NCI-H146 (cell line): ENCODE measurements at places on chromosomes 11 and 22.

- peak; percentile 63 for DNase-seq
Observed at GRCh38 chr11:720642-721246, 14.7 kb downstream of the EPS8L2 start.

- DNase-seq: no peak
Observed at GRCh38 chr11:60743058-60743457, 13.6 kb upstream of the MS4A15 start.

GRCh38 chr22:23269441-23270211, 89.3 kb downstream of the BCR start:
- no peak for DNase-seq

GRCh38 chr22:44341431-44342346, 28.9 kb upstream of the SHISAL1 start:
- no peak for DNase-seq

GRCh38 chr22:48680601-48681000, 1147.1 kb downstream of the BRD1 start:
- no peak for DNase-seq

DNA sequence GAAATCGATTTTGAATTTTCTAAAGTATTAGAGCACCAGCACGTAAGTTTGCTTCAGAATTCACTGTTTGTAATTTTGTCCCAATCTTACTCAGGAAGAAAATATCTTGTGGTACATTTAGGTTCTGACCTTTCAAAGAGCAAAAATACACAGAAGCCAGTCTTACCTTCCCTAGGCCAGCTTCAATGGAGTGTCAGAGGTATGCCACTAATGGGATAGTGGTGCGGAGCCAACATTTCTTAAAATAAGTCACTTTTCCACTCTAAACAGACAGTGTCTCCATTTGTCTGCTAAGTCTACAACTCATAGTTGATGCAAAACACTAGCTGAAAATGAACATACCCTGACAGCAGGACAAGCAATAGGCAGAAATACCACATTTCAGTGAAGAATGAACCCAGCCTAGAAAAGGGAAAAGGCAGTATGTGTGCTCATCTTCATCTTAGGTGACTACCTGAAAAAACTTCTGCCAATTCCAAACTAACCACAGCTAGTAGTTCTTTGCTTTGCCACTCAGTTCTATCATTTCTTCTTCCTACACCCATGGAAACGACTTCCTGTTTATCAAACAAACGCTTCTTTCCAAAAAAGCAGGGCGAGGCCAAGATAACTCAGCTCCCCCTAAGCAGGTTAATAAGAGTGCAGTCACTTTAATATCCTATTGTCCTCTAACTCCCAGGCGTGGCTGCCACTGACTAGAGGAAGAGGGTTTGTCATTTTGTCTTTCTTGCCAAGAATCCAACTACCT, 94.0 kb upstream of the APOA1 start:
- DNase-seq: no peak

DNA sequence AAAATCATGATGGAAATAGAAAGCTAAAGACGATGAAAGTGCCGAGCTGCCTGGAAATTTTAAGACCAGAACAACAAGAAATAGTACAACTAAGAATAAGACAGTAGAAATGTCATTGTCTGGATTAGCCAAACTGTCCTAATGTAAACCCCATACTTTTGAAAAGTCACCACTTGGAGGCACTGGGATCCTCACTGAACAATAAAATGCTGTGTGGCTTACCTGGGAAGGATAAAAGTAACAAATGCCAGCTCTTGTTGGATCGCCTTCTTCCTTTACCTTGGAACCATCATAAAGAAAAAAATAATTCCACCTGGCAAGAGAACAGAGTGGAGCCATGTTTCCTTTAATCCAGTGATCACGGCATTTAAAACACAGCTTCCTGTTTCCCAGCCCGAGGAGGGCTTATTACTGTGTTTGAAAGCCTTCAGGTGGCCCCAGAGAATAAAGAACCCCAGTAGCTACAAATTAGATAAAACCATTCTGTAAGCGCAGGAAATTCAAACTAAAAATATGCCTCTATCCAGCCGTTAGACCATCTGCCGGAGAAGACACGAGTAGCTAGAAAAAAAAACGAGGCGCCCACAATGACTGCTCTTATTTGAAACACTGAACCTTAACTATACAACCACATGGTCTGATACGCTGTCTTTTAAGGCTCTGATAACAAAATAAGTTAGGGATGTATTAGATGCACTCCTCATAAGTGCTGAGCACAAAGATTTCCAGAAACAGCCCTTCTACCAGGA, 4.4 kb downstream of the HPS4 start:
- DNase-seq: peak; percentile 86

GRCh38 chr11:11476971-11477645, 124.1 kb upstream of the CSNK2A3 start:
- peak; percentile 62 for DNase-seq

GRCh38 chr11:11297578-11297977, 55.5 kb downstream of the CSNK2A3 start:
- DNase-seq: peak; percentile 30

- no peak for DNase-seq
Observed at GRCh38 chr11:81359476-81359875, 1374.2 kb downstream of the FAM181B start.

DNA sequence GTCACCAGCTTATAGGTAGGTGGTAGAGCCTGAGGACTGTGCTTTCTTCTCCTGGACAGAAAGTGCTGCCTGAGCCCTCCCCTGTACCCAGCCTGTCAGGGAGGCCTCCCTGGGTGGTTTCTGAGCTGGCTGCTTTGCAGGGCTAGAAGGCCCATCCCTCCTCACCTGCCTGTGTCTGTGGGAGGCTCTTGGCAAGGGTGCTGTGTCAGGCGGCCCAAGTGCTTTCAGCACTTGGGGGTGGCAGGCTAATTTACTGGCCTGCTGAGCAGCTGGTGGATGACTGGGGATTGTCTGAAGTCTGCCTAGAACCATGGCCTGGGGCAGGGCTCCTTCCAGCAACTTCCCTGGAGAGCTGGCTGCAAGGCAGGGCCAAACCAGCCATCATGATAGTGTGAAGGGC, 139.0 kb upstream of the NAV2 start:
- DNase-seq: no peak

- DNase-seq: no peak
Observed at GRCh38 chr11:3101921-3102640, 44.9 kb upstream of the CARS1 start.

DNA sequence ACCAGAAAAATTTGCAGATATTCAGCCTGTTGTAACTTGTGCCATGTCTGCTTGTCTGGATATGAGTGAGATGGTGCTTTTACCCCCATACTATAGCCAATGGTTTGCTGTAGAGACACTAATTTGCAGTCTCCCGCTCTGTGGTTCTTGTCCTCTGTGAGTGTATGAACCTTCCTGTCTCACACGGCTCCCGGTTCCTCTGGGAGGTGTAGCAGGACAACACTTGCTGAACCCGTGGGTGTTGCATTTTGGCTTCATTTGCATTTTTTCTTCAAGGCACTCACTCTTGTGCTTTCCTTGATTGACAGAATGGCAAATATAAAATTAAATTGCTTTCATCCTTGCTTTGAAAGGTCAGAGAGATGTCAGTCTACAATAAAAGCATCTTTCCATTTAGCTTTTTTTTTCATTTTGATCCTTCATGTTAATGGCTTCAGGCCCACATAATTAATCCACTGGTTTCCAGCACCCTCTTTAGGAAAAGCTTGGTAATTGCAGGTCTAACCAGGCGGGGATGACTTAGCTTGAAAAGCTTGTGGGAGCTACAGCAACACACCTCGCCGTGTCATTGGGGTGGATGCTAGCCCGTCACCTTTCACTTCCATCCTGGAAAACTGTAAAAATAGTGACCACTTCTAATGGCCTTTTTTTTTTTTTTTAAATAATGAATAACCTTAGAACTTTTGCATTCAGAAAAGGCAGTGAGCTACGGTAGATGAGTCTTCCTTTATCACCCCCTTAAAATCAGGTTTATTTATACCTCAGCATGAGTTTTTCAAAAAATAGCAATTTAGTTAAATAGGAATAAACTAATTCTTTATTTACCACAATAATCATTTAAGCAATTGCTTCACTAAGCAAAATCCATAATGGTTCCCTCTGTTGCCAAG, 27.4 kb upstream of the ST14 start:
- peak; percentile 26 for DNase-seq

DNA sequence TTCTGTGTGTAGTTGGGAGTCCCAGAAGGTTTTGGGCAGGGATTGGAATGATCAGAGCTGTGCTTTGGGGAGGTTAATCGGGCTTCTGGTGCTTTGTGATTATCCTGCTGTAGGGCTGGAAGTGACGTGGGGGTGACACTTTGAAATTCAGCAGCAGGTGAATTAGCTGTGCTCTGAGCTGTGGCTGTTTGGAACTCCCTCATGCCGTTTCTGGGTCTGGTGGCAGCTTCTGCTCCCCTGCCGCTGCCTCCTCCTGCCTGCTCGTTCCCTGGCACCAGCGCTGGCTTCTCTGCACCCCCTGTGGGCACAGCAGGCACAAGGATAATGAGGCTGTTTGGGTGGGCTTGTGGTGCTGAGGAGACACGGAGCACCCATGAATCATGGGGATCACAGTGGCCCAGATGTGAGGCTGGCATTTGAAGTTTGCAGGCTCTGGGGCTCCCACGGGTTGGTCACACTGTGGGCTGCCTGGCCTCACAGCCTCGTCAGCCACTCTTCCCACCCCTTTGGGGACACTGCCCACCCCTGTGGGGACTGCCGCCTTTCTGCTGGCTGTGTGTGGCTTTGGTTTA, 49.7 kb downstream of the TBC1D22A start:
- no peak for DNase-seq

DNA sequence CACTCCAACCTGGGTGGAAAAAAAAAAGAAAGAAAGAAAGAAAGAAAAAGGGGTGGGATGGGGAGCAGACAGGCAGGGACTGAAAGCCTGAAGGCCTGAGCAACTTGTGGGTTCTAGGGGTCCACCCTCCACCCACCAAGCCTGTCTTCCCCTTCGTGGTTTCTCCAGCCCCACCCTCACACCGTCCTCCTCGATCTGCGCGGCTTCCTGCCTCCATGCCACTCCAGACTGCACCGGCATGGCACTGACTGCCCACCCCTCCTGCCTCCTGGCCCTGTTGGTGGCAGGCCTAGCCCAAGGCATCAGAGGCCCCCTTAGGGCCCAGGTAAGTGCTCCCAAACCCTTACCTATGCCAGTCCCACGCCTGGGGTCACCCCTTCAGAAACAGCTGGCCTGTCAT, at the start of gene CTSW:
TSS of gene CTSW (plus strand) at position 221 of the 400 bp plus-strand sequence. CDS start at position 239, 18 bp downstream.
- no peak for DNase-seq

GRCh38 chr11:102114032-102114431, 3.8 kb downstream of the YAP1 start:
- DNase-seq: no peak

- no peak for DNase-seq
Observed at GRCh38 chr11:134392953-134393615, 19.0 kb downstream of the B3GAT1 start.

DNA sequence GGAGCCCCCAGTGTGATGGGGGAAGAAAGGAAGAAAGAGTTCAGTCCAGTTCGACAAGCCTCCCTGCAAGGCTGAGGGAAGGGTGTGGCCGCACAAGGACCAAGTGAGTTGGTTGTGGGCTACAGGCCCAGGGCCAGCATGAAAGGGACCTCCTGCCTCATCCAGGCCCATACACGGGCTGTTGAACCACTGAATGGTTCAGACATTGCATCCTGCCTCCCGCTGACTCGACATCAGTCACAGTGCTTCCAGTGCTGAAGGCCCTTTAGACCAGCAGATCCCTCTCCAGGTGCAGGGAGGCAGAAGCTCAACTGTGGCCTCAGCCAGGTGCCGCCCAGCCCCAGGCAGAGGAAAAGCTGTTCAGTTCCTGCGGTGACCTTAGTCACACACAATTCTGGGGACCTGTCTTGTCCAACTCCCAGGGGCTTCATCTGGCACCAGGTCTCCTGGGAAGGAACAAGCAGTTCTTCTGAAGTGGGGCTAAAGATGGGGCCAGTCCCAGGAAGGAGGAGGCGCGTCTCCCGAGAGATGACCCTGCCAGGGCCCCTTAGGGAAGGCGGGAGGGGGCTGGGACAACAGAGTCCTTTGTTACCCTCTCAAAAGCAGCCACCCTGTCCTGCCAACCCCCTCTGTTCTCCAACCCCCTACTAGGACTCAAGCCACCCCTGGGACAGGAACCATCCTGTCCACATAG, 6.6 kb downstream of the ARRB1 start:
- no peak for DNase-seq

- DNase-seq: no peak
Observed at GRCh38 chr22:19962909-19963806, 21.5 kb upstream of the TXNRD2 start.

- DNase-seq: no peak
Observed at GRCh38 chr11:3700910-3701309, 29.7 kb upstream of the CHRNA10 start.

DNA sequence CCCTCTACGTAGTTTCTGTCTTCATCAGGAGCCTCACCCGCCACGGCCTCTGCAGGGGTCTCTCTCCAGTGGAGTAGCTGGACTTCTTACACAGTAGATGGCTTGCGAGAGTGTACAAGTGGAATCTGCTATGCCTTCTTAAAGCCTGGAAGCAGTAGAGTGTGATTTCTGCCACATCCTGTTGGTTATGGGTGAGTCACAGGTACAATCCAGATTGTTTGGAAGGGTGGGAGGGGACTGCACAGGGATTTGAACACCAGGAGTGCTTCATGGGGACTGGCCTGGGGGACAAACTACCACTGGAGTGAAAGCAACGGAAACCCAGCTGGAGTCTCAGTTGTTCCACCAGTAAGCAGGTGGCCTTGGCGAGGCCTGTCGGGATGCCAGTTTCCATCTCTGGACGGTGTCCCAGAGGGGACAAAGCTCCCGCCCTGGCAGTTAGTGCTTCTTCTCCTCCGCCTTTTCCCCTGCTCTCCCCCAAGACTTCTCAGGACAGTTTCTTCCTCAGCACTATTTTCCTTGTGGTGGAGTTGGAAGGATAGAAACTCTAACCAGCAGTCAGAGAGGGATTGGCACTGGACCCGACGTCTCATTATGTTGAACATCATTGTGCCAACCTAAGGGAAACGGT, 85.0 kb upstream of the RCN1 start:
- DNase-seq: no peak

DNA sequence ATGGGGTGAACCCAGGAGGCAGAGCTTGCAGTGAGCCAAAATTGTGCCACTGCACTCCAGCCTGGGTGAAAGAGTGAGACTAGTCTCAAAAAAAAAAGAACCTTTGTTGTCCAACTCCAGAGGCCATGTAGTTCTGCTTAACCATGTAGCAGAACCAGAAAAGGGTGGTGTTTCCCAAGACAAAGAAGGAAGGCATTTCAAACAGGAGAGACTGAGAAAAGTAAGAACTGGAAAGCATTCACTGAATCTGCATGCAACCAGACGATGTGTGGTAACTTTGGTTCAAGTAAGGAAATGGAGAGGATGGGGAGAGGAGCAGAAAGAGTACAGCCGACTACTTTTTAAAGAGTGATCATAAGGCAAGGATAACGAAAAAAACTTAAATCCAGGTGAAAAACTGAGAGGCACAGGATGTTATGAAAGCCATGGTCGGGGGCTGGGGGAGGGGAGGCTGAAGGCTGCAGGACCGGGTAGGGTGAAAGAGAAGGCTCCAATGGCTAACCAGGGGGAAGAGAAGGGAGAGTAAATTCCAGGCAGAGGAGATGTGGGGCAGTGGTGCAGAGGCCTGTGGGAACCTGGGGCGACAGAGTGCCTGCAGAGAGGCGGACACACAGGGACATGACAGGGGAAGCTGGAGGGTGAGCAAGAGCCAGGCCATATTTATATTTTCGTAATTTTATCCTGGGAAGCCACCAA, 48.8 kb downstream of the MAPK1 start:
- no peak for DNase-seq

- DNase-seq: no peak
Observed at GRCh38 chr22:26442086-26442756, 13.2 kb downstream of the ASPHD2 start.

- no peak for DNase-seq
Observed at GRCh38 chr11:113417428-113417827, 29.8 kb downstream of the ANKK1 start.

GRCh38 chr11:47714554-47715081, 551 bp downstream of the AGBL2 start:
- peak; percentile 61 for DNase-seq

- DNase-seq: no peak
Observed at GRCh38 chr11:96215110-96215782, 127.7 kb downstream of the MAML2 start.
